ENCODE measurements at places on chromosomes 16 and 17.
A peak's percentile ranks its signal among the peaks of the same experiment; 100 is the strongest.

- DNase-seq = no peak
Observed at GRCh38 chr16:49362230-49362629, 11.4 kb upstream of the C16orf78 start.

DNA sequence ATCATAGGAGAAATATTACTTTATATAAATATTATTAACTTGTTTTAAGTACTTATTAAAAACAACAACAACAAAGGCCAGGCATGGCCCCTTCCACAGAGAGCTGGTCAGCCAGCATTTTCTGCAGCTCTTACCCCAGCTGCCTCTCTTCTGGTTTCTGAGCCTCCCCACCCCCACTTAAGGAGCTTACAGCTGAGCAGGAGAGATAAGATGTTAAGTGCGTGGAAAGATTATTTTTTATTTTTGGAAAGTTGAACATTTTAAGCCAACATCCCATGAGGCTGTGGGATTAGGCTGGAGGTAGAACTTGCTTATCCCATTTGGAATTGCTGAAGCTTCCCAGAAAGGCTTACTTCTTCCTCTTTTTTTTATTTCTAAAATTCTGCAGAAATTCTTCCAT is 401.2 kb downstream of the SEC14L1 start:
- no peak for DNase-seq

GRCh38 chr17:21278450-21279197 is 5.9 kb upstream of the MAP2K3 start:
- no peak for DNase-seq

- DNase-seq = no peak
Observed at GRCh38 chr16:79009896-79010295, 590.6 kb downstream of the MAF start.

DNA sequence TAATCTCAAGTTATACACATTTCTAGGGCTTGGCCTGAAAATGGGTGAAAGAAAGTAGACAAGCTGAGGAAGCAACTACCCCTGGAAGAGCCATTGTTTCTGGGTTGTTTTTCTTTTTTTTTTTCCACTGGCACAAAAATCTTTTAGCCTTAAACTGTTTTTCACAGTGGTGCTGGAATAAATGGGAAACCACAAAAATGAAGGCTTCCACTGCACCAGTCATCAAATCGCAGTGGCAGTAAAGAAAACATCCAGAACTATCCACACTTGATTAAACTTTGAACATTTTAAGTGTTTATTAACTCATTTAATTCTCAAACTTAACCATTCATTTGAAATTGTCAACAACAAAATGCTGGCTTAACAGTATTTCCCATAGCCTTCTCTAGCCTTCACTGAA is 14.3 kb downstream of the CMTM4 start:
- no peak for DNase-seq

GRCh38 chr16:70481929-70482536 is 27.6 kb downstream of the FCSK start:
- no peak for DNase-seq

GRCh38 chr17:77422104-77422747 is 281.5 kb downstream of the SEC14L1 start:
- peak; percentile 57 for DNase-seq

DNA sequence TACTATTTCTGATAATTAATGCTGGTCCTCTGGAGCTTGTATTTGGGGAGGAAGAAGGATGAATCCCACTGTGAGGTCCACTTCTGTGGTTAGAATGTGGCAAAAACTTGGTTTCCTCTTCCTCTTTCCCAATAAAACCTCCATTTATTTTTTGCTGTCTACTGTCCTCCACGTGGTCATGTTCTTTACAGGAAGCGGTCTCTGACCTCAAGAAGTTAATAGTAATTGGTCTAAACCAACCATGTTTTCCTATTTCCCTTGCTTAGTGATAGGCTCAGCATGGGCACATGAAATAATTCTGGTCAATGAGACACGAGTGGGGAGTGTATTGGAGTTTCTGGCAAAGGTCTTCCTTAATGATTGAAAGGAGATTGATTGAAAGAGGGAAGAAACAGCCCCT is 33.9 kb downstream of the CHP2 start:
- no peak for DNase-seq

GRCh38 chr17:30337393-30337999 is 3.6 kb upstream of the TMIGD1 start:
- DNase-seq = no peak

GRCh38 chr16:14462811-14463210 is 167.2 kb downstream of the PARN start:
- no peak for DNase-seq

- DNase-seq = no peak
Observed at GRCh38 chr17:20230924-20231323, 221.8 kb downstream of the SPECC1 start.

GRCh38 chr16:81928975-81929374 is 82.3 kb downstream of the SDR42E1 start:
- DNase-seq = no peak

GRCh38 chr17:10126616-10127501 is 71.5 kb downstream of the GAS7 start:
- DNase-seq = no peak

GRCh38 chr16:73213732-73214455 is 166.0 kb upstream of the ZFHX3 start:
- no peak for DNase-seq

DNA sequence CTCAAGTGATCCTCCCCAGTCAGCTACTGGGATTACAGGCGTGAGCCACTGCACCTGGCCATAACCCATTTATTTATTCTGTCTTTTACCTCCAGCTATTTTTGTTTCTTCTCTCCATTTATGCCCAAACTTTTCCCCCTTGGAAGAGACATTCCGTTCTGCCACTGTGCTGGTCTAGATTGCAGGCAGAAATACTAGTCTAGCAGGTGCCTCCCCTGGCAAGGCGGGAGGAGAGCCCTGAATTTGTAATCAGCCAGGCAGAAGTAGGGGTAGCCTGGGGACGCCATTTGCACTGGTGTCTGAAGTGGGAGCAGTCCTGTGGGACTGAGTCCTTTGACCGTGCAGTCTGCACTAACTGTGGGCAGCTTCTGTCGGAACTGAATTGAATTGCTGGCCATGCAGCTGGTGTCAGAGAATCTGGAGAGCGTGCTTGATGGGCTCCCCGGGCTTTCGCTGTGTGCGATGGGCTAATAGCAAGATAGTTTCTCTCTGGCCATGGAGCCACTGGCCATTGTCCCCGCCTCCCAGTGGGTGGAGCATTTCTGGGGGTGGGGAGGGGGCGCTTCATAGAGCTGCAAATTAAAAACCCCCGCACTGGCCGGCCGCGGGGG is 31.5 kb upstream of the LITAF start:
- no peak for DNase-seq

- no peak for DNase-seq
Observed at GRCh38 chr16:84055801-84056634, 13.4 kb upstream of the SLC38A8 start.

- DNase-seq = no peak
Observed at GRCh38 chr16:54266363-54266955, 20.1 kb downstream of the IRX3 start.

- DNase-seq = no peak
Observed at GRCh38 chr17:43175213-43176118, 4.5 kb downstream of the NBR1 start.

- peak; percentile 58 for DNase-seq
Observed at GRCh38 chr16:67456391-67457081, 24.4 kb downstream of the ATP6V0D1 start.

DNA sequence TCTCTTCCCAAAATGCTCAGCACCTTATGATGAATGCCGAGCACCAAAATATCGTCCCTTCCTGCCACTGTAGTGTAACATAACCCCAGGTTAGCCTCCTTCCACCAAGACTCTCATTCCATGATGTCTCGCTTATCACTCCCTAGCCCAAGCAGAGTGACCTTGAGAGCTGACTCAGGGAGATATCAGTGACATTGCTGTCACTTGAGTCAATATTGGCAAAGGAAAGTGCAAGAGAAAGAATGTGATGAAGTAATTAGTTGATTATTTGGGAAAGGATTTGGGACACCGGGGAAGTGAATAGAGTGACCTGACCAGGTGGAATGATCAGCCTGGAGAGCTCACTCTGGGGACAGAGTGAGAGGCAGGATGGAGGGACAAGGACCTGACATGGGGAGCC is 2.6 kb upstream of the ANKFN1 start:
- DNase-seq = no peak

GRCh38 chr17:76504117-76504516 is 2.9 kb upstream of the RHBDF2 start:
- no peak for DNase-seq

- DNase-seq = no peak
Observed at GRCh38 chr16:15439102-15439501, 4.7 kb downstream of the BMERB1 start.

- DNase-seq = no peak
Observed at GRCh38 chr17:530851-531250, 178.2 kb upstream of the RPH3AL start.

GRCh38 chr17:49730078-49730784 is 22.5 kb upstream of the SLC35B1 start:
- DNase-seq = no peak

GRCh38 chr17:48460052-48460451 is 30.0 kb upstream of the SKAP1 start:
- DNase-seq = no peak

DNA sequence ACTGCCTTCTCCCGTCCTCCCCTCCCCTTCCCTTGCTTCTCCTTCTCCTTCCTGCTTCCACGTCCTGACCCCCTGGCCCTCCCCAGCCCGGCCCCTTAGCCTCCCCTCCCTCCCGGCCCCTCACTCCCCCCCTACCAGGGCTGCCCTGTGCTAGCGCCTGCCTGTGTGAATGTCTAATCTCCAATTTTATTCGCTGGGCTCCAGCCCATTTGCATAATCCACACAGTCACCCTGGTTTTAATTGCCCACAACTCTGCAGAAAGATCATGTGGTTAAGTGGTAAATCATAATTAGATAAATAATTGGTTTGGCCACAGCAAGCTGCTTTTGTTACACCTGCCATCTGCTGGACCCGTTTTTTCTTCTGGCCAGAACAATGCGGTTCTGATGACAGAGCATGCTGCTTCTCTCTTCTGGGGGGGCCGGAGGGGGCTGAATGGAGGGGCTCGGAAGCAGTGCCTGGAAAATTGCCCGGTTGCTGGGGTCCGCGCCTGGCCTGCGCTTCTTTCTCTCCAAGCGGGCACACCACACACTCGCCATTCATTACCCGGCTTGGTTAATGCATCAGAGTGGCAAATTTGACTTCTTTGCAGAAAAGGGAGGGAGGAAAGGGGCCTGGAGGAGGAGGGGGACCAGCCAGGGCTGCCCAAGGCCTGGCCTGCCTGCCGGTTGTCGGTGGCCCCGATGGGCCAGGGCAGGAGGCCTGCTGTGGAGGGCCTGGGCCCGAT is 19.5 kb upstream of the GSE1 start:
- DNase-seq = no peak

DNA sequence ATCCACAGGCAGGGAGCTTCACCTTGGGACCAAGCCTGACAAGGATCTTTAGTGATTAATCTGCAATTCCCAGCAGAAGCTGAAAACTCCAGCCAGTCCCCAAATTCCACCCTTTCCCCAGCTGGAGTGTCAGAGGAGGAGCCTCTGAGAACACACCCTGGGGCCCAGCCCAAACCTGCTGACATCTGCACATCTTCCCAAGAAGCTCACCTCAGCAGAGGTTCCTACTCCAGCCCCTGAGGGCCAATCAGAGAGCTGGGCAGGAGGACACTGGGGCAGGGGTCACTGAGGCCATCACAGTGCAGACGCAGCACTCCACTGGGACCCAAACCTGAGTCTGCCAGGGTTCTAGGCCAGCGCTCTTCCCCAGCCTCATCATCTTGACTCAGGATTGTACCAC is 44.9 kb downstream of the CNGB1 start:
- DNase-seq = no peak

GRCh38 chr17:7222093-7222971 is 2.6 kb downstream of the ACADVL start:
- no peak for DNase-seq

DNA sequence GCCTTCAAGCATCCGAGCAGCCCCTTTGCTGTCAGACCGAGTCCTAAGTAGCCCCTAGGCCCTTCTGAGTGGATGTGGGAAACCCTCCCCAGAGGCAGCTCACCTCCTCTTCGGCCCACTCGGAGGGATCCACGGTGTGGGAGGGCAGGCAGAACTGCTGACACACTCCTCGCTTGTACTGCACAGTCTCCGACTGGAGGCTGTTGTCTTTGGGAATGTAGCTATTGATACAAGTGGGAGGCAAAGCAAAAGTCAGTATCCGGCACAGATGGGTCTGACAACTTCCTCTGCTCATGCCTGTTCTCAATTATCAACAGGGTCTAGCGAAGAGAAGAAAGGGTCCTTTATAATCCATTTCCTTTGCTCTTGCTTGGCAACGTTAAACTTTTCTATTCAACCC is 25.9 kb upstream of the FOXJ1 start:
- DNase-seq = no peak

GRCh38 chr16:50944436-50944835 is 202.6 kb downstream of the CYLD start:
- no peak for DNase-seq

- DNase-seq = peak; percentile 97
Observed at GRCh38 chr17:21286066-21286770, 1.7 kb downstream of the MAP2K3 start.

DNA sequence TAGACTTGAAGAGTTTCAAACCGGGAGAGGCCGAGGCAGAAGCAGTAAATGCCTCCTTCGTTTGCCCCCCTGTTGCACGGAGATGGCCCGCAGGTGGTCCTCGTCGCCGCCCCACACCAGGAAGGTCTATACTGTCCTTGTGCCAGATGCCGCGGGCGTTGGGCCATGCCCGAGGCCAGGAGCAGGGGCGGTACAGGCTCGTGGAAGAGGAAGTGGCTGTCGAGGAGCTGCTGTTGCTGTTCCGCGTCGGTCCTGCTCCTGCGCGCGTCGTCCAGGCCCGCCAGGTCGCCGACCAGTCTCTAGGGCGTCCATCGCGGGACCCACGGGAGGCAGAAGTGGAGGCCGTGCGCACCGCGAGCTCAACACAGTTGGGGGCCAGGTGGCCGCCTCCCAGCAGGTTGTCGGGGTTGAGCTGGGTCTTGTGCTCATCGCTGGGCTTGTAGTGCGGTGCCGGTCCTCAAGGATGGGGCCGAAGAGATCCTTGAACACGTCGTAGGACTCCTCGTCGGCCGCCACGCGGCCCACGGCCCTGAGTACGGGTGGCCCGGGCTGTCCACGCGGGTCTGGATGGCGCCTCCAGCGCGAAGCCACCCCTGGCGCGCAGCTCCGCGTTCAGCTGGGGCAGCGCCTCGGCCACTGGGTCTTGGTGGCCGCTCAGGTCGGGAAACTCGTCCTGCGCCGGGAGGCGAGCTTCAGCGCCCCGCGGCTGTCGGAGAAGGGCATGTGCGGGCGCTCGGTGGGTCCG is 13.1 kb upstream of the C16orf87 start:
- DNase-seq = no peak

DNA sequence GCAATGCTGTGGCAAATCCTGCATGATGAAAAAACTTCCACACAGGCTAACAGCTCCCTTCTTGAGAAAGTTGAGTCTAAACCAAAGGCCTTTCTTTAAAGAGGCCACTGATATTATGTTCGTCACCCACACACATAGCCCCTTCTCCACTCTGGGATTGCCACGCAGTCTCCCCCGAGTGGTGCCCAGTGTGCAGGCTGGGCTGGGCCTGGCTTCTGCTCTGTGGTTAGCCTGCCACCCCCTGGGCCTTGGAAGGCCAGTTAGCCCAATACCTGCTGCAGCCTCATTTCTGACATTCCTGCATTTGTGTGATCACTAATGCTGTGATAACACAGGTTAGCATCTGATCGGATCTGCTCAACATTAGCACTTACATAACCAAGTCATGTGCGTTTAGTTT is 44.8 kb downstream of the CDH3 start:
- DNase-seq = no peak
